ENCODE measurements at places on chromosomes 4 and X.

DNA sequence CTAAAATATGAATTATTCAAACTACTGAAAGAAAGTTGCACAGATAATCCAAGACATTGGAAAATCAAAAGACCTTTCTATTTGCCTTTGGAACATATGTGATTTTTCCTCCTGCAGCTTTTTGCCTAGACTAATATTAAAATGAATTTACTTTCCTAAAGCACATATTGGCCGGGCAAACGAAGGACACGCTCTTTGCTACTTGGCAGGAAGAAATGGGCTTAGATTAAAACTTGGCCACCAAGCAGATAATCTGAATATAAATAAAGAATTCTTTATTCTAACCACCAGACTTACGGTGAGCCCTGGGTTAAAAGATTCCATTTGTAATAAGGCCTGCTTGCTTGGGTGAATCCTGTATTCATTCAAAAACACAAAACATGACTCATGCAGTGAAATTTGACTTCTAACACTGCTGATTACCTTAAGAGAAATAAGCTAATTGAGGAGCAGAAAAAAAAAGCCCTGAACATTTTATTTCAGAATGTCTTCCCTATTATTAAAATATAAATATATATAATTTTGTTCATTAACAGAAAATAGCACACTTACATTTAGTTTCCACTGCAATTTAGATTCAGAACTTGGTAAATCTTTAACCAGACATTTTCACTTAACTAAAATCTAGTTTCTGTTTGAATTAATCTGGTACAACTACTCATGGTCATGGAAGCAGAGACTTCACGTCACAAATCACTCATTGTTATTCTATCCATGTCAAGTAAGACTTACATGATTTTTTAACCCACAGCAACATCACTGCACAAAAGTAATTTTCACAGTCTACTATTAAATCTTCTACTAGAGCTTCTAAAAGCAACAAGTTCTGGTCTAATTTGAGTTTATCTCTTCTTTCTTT, 116.1 kb upstream of the PLAC1 start:
- DNase-seq, result no peak

DNA sequence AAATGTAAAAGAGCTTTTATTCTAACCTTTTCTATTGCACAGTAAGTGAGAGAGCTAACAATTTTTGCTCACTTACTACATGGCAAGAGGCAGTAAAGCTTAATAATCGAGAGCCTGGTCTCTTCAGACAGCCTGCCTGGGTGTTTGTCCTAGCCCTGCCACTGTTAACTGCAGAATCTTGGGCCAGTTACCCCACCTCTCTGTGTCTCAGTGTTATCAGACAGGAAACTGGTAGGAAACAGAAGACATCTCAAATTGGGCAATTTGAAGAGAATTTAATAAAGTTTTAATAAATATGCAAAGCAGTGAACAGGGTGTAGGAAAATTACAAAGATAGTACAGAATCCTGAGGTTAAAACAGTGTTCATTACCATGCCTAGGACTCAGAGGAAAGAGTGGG, 13.4 kb downstream of the STAP1 start:
- DNase-seq, result no peak

DNA sequence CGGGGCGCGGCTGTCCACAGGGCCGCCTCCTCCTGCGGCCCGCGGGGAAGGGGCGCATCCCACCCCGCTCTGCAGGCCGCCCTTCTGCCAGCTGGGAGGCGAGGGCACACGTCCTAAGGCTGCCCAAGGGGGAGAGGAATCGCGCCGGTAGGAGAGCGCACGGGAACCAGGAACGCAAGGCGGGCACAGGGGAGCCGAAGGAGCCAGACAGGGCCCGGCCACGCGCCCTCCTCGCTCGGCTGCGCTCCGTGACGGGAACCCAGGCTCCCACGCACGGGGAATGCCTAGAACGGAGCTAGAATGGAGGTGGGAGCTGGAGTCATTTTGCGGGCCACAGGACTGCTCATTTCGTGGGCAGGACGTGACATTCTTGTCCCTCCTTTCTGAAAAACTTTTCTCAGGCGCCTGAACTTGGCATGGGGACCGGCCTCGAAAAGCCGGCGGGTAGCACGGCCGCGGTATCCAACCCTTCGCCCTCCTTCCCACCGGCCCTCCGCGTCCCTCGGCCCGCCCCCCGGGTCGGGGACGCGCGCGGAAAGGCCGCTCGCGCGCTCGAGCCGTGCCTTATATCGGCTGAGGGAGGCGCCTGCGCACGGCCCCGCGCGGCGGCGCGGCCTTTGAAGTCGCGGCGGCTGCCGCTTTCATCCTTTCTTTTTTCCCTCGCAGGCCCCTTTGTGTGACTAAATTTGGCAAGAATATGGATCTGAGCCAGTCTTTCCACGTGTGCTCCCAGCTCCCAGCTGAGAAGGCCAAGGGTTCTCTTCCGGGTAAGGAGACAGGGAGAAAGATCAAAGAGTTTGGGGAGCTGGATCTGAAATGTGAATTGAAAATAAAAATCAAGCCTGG, 4.2 kb upstream of the LEF1 start:
- no peak for DNase-seq

DNA sequence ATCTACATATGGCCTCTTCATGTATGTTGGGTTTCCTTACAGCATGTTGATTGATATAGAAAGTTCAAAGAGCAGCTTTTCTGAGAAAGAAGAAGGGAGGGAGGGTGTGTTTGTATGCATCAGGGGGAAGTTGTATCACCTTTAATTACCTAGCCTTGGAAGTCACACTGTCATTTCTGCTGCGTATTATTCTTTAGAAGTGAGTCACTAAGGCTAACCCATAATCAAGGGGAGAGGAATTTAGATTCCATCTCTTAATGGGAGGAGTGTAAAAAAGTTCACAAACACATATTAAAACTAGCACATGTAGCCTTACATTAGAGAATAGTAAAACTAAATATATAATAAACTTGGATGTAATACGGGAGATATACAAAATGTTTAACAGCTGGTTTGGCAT, 86.5 kb upstream of the CBLL2 start:
- DNase-seq, result no peak

DNA sequence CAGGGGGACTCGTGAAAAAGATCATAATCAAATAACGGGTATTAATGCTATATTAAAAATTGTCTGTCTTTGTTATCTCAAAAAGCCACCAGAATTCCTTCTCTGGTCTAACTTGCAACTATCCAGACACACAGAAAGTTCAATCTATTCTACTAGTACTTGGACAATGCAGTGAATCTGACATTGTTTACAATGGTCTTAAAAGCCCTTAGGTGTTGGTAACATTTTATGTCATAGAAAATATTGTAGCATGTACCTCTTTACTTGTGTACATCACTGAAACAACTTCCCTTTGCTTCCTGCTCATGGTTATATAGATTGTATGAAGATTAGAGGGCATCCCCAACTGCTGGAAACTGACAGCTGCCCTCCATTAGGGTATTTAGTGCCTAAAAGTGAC, 71.1 kb upstream of the PPP3CA start:
- DNase-seq, result no peak

GRCh38 chrX:6959006-6959405, 188.5 kb upstream of the STS start:
- DNase-seq, result no peak

DNA sequence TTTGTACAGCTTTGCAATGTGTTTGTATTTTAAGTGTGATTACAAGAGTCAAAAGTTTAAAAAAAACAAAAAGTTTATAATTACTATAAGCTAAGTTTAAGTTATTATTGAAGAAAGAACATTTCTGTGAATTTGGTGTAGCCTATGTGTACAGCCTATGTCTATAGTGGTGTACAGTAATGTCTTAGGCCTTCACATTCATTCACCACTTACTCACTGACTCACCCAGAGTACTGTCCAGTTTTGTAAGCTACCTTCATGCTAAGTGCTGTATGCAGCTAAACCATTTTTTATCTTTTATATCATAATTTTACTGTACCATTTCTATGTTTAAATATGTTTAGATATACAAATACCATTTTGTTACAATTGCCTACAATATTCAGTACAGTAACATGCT, 182.3 kb downstream of the RPA4 start:
- no peak for DNase-seq

GRCh38 chr4:138981930-138982390, 33.6 kb upstream of the NOCT start:
- DNase-seq, result peak; percentile 77

DNA sequence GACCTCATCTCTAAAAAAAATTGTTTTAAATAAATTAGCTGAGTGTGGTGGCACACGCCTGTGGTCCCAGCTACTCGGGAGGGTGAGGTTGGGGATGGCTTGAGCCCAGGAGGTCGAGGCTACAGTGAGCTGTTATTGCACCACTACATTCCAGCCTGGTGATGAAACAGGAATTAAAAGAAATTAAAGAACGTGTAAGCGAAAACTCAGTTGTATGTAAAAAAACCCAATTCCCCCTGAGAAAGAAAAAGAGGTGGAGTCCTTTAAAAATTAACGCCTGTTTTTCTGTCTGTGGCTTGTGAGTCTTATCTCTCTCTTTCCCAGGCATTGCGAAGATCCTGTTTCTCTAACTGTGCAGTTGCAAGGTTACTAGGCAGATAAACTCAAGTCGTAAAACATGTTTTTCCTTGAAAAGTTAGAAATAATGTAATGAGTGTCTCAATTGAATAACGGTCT, 22.1 kb downstream of the EPGN start:
- no peak for DNase-seq

GRCh38 chr4:143294710-143295275, 41.9 kb upstream of the GAB1 start:
- DNase-seq, result no peak

GRCh38 chr4:154506253-154506652, 14.7 kb upstream of the DCHS2 start:
- peak; percentile 41 for DNase-seq
